ENCODE measurements at places on chromosomes 2 and 18.

GRCh38 chr2:134275058-134275862, 21.4 kb downstream of the MGAT5 start:
- DNase-seq: no peak

GRCh38 chr2:44470151-44470550, 108.4 kb downstream of the CAMKMT start:
- no peak for DNase-seq

GRCh38 chr2:67384123-67384822, 12.9 kb upstream of the ETAA1 start:
- no peak for DNase-seq

- no peak for DNase-seq
These were observed 9.5 kb downstream of the KCNK3 start for GRCh38 chr2:26702025-26702424.

GRCh38 chr2:9403924-9404323, 19.4 kb downstream of the ITGB1BP1 start:
- DNase-seq: no peak

DNA sequence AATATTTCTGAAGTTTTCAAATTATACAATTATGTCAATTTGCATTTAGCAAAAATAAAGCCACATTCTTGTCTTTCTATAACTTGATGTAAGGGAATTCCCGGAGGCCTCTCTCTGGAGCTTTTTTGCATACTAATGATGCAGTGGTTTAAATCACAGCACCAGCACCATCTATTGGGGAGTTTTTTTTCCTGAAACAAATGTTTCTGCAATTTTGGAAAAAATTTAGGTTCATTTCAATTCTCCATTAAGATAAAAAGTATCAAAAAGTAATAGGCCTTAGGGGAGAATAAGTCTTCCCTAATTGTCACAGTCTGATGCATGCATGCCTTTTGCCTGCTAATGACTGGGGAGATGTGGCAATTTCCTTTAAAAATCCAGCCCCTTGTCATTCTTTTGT, 13.5 kb downstream of the CBLN2 start:
- no peak for DNase-seq

DNA sequence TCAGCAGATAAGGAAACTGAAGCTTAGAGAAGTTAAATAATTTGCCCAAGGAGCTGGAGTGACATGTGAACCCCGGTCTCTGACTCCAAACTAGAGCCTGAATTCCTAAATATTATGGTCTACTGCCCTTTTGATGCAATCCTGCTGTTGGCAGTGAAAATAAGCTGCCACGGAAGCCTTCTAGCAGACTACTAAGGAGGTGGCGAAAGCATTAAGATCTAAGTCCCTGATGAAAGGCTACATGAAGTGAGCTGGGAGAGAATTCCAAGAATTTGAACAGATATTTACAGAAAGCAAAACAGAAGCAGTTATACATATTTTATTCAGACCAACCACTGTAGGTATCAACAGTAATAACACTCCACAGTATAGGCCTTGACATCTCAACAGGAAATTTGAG, 28.1 kb downstream of the TRMT61B start:
- DNase-seq: no peak

DNA sequence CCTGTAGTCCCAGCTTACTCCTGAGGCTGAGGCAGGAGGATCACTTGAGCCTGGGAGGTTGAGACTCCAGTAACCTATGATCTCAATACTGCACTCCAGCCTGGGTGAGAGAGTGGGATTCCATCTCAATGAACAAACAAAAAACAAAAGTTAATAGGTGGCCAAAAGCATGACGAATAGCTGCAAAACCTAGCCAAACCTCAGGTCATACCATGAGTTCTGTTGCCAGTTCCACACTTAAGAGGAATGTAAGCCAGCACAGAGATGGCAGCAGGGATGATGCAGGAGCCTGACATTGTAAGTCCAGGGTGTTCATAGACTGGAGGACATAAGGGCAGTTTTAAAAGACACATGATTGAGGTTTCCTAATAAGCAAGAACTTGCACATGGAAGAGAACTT, 55.3 kb upstream of the RMDN2 start:
- no peak for DNase-seq

DNA sequence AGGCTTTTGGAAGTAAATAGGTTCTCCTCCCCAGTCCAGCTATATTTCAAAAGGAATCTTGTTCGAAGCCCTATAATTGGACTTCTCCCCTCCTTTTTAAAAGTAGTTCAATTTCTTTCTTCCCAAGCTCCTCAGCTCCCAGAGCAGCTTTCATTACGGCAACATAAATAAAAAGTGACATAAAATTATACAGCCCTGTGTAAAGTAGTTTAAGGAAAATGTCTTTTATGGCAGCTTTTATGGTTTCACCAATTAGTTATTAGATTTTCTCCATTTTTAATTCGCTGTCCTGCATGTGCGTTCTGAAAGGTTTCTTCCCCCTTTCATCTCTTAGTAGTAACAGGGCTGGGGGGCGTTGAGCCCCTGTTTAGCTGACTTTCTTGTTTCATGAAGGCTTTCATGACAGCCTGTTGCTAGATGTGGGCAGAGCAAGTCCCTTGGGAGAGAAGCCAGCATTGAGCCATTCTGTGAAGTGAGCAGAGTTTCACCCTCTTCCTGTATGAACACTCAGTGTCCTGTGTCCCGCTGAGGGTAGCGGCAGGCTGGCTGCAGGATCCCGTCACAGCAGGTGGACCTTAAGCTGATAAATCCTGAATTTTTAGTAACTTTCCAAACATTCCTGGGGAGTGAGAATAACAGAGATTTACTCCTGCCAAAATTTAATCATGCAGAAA, 229.7 kb upstream of the SPRED2 start:
- no peak for DNase-seq

GRCh38 chr2:97673182-97673914, 3.8 kb downstream of the C2orf92 start:
- no peak for DNase-seq

GRCh38 chr18:46332921-46333341, 228.7 kb downstream of the HAUS1 start:
- no peak for DNase-seq

- no peak for DNase-seq
These were observed 58.0 kb downstream of the FAM168B start for GRCh38 chr2:131035112-131035825.
